Aorta (tissue), 5 donors: ENCODE measurements at places on chromosomes 3 and 15. TPM values are rescaled to one million over a fixed set of nuclear protein-coding genes. Genes with fewer than 3 reads are reported as not detected.

DNA sequence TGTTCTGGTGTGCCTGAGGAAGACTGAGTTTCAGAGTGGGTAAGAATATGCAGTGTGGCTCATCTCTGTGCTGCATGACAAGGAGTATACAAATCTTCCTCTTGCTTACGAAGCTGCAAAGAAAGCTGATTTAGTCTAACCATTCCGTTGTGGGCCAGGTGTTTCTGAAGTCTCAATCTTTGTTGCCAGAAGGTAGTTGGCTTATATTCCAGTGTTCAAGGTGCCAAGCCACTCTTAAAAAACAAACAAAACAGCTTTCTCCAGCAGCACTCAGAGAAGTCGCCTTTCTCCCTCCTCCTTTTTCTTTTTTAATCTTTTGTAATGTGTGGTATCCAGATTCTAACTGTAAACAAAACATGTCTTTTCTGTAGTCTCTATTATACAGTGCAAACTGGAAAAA lies 872.4 kb downstream of the NAALADL2 start:
- H3K36me3 ChIP-seq, result no peaks in the 10 kb centered on the region
- H3K27me3 ChIP-seq, result no peaks in the 10 kb centered on the region
- no peaks in the 10 kb centered on the region for H3K4me1 ChIP-seq
- no peak overlapping the region for H3K27ac ChIP-seq
- no peak for DNase-seq
- H3K4me3 ChIP-seq, result no peak overlapping the region

ENTPD3 gene
- total RNA-seq, result 2.2 TPM

DNA sequence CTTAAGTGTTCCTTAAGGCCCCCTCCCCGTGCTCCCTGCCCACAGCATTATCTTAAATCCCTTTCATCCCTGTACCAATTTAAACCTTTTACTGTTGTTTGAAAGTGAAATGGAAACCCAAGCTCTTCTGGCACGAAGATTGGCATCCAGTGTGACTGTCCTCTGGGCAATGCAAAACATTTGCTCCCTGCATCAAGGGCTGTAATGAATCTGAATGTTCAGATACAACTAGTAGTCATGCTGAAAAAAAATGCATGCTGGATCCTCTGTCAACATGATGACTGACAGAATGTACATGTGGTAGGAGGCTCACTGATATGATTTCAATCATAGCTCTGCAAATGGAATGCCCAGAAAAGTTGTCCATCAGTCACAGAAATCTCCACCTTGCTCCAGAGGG lies 8.1 kb upstream of the CDIN1 start:
- DNase-seq, result no peak
- no peaks in the 10 kb centered on the region for H3K27me3 ChIP-seq
- no peaks in the 10 kb centered on the region for H3K4me1 ChIP-seq
- H3K36me3 ChIP-seq, result no peaks in the 10 kb centered on the region
- H3K27ac ChIP-seq, result no peak overlapping the region
- no peak overlapping the region for H3K4me3 ChIP-seq

ADAMTSL3 gene
- 74.5 TPM for total RNA-seq

GRCh38 chr3:159813822-159814531 lies 174.7 kb upstream of the IL12A start:
- H3K27me3 ChIP-seq, result no peaks in the 10 kb centered on the region
- no peak overlapping the region for H3K27ac ChIP-seq
- H3K4me1 ChIP-seq, result peaks cover 1% of the 10 kb centered on the region
- DNase-seq, result no peak

GOLGA6L7 gene
- not detected for total RNA-seq

FMN1 gene
- 23.4 TPM for total RNA-seq

- no peak overlapping the region for H3K27ac ChIP-seq
- peak overlapping the region; percentile 34 for H3K4me3 ChIP-seq
- no peaks in the 10 kb centered on the region for H3K4me1 ChIP-seq
- no peaks in the 10 kb centered on the region for H3K36me3 ChIP-seq
These were observed 164.6 kb downstream of the SUCLG2 start for GRCh38 chr3:67489816-67490215.

GRCh38 chr15:33126559-33127290 lies 67.8 kb downstream of the FMN1 start:
- H3K27ac ChIP-seq, result no peak overlapping the region
- DNase-seq, result peak; percentile 86
- H3K36me3 ChIP-seq, result no peaks in the 10 kb centered on the region
- H3K27me3 ChIP-seq, result no peaks in the 10 kb centered on the region
- no peaks in the 10 kb centered on the region for H3K4me1 ChIP-seq
- H3K4me3 ChIP-seq, result no peak overlapping the region

DNA sequence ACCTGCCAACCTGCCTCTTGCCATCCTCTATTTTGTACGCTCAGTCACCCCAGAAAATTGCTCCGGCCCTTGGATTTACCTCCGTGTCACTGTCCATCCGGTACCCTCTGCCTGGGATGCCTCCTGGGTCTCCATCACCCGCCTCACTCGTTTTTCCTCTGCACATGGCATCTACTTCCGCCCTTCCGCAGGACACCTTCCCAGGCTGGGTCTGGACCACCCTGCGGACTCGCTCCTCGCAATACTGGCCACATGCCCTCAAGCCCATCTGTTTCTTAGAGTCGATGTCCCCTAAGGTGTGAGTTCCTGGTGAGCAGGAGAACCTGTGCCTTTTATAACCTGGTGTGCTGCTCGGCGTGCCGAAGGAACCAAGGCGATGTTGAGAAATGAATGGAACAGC lies 58.5 kb downstream of the APBA2 start:
- no peaks in the 10 kb centered on the region for H3K4me1 ChIP-seq
- no peaks in the 10 kb centered on the region for H3K36me3 ChIP-seq
- H3K4me3 ChIP-seq, result no peak overlapping the region
- no peaks in the 10 kb centered on the region for H3K27me3 ChIP-seq
- H3K27ac ChIP-seq, result no peak overlapping the region

- no peaks in the 10 kb centered on the region for H3K27me3 ChIP-seq
- DNase-seq, result no peak
- H3K36me3 ChIP-seq, result no peaks in the 10 kb centered on the region
- no peaks in the 10 kb centered on the region for H3K4me1 ChIP-seq
These were observed 43.5 kb downstream of the KLF15 start for GRCh38 chr3:126313580-126314304.

CP gene
- 36.2 TPM for total RNA-seq

CCR2 gene
- 6.2 TPM for total RNA-seq

SIDT1 gene
- 1.8 TPM for total RNA-seq

GRCh38 chr3:130517602-130518001 lies 625 bp downstream of the COL6A6 start:
- no peaks in the 10 kb centered on the region for H3K4me1 ChIP-seq
- no peaks in the 10 kb centered on the region for H3K27me3 ChIP-seq
- no peak for DNase-seq
- H3K27ac ChIP-seq, result no peak overlapping the region
- H3K4me3 ChIP-seq, result no peak overlapping the region

GRCh38 chr15:61818801-61819200 lies 241.4 kb downstream of the VPS13C start:
- no peaks in the 10 kb centered on the region for H3K36me3 ChIP-seq
- no peak for DNase-seq
- no peak overlapping the region for H3K4me3 ChIP-seq

GRCh38 chr15:69940441-69941300 lies 157.0 kb downstream of the TLE3 start:
- no peaks in the 10 kb centered on the region for H3K27me3 ChIP-seq
- no peak for DNase-seq
- H3K27ac ChIP-seq, result no peak overlapping the region
- H3K36me3 ChIP-seq, result no peaks in the 10 kb centered on the region
- no peak overlapping the region for H3K4me3 ChIP-seq

LMOD3 gene
- total RNA-seq, result not detected

DNA sequence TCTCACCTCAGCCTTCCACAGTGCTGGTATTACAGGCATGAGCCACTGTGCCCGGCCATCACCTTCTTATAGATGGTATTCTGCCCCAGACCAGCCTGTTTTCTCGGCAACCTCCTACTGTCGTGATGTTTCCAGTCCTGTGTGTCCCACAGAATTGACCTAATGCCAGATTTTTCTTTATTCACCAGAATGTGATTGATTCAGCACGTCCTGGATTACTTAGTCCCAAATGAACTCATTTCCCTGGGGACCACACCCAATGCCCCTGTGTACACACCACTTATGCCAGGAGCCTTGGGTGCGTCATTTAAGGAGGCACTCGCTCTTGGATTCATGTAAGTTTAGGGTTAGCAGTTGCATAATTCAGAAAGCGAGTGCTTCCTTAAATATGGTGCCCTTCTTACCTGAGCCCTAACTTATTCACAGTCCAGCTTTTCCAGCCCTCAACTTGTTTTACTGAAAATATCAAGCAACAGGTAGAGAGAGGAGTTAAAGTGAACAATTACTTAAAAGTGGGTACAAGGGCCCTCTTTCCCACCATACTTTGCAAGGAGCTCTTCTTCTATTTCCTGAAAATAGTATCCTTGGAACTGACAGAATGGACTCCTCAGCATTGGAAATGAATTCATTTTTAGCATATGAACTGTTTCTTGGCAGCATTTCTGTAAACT lies 64.6 kb upstream of the UBE2E1 start:
- no peaks in the 10 kb centered on the region for H3K4me1 ChIP-seq
- H3K36me3 ChIP-seq, result no peaks in the 10 kb centered on the region
- H3K27ac ChIP-seq, result no peak overlapping the region

DNA sequence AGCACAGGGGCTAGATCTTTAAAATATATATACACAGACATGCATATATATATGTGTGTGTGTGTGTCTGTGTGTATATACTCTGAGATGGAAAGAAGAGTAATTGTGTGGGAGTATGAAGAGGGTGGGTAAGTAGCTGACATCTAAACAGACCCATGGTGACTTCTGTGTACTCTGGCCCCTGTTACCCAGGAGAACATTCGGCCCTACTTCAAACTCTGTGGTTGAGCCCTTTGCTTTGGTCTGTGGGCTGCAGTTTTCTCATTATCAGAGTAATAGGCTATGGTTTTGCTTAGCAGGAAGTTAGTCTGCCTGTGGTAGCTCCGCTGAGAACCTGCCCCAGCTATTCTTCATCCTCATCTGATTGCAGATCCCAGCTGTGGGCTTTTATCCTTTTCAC lies 141.4 kb downstream of the RBPMS2 start:
- no peak overlapping the region for H3K27ac ChIP-seq
- H3K36me3 ChIP-seq, result no peaks in the 10 kb centered on the region
- no peak for DNase-seq
- H3K4me1 ChIP-seq, result peaks cover 6% of the 10 kb centered on the region
- H3K27me3 ChIP-seq, result no peaks in the 10 kb centered on the region

GRCh38 chr3:30779686-30780287 lies 114.7 kb downstream of the GADL1 start:
- H3K4me1 ChIP-seq, result no peaks in the 10 kb centered on the region
- no peak for DNase-seq

CKMT1A gene
- not detected for total RNA-seq

ITIH1 gene
- total RNA-seq, result not detected

DNA sequence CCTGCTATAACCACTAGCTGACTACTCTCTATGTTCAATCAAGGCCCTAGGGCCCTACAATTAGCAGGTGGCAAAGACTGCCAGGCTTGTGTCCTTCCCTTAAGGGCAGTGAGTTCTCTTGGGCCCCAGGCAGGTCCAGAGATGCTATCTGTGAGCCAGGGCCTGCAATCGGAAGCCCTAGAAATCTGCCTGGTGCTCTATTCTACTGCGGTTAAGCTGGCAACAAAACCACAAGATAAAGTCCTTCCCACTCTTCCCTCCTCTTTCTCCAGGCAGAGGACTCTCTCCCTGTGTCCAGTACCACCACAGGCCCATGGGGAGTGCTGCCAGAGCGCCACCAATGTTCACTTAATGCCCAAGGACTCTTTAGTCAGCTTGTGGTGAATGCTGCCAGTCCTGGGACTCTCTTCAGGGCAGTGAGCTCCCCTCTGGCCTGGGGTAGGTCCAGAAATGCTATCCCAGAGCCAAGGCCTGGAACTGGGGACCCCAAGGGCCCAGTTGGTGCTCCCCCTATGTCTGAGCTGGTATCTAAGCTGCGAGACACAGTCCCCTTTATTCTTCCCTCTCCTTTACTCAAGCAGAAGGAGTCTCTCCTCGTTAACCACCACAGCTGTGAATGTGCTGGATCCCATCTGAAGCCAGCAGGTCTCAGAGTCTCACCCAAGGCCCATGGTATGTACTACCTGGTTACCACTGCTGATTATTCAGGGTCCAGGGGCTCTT lies 34.7 kb downstream of the XXYLT1 start:
- no peaks in the 10 kb centered on the region for H3K36me3 ChIP-seq
- no peak overlapping the region for H3K27ac ChIP-seq
- no peaks in the 10 kb centered on the region for H3K4me1 ChIP-seq

NR2E3 gene
- 0.72 TPM for total RNA-seq

GRCh38 chr15:60264566-60264965 lies 133.2 kb downstream of the ANXA2 start:
- no peak overlapping the region for H3K27ac ChIP-seq
- no peak for DNase-seq
- no peaks in the 10 kb centered on the region for H3K27me3 ChIP-seq
- H3K4me1 ChIP-seq, result no peaks in the 10 kb centered on the region
- H3K36me3 ChIP-seq, result no peaks in the 10 kb centered on the region
- H3K4me3 ChIP-seq, result no peak overlapping the region

ALG1L2 gene
- 3.6 TPM for total RNA-seq

DNA sequence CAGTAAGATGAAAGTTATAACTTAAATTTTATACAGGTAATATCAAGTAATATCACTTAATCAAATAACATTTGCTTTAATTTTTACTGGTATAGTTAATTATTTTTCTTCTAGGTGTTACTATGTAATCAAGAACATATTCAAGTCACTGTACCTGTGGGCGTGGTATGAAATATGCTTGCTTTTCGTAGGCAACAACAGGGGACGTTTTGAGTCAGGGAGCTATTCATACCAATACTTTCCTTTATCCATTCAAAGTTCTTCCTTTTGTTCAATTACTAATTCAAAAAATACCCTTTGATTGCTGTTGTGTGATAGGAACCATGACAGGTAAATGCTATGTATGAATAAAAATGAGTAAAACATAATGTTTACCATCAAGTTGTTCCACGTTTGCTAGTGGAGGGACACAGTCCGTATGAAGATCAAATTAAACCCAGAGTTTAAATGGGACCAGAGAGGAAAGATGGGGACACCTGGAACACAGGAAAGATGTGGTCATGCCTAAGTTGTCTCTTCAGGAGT lies 654.0 kb upstream of the KCNMB2 start:
- H3K27me3 ChIP-seq, result no peaks in the 10 kb centered on the region
- H3K27ac ChIP-seq, result no peak overlapping the region
- no peaks in the 10 kb centered on the region for H3K36me3 ChIP-seq
- no peak overlapping the region for H3K4me3 ChIP-seq

RARRES1 gene
- 222 TPM for total RNA-seq

DNA sequence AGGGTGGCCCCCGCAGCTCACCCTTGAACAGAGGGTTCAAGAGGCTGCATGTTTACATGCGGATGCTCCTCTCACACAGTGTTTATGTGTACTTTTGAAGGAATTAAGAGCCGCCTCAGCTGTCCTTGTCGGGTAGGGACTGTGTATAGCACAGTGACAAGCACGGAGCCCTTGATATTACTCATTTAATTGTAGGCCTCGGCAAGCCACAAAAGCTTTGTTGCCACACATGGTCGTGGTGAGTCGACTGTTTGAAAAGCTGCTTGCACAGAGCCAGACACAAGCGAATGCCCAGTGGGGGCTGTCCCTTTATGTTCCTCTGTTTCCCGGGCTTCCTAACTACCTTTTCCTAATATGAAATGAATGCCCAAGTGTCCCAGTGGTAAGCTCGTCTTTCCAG lies 4.5 kb downstream of the ESYT3 start:
- H3K4me1 ChIP-seq, result no peaks in the 10 kb centered on the region
- no peak overlapping the region for H3K4me3 ChIP-seq
- H3K27ac ChIP-seq, result no peak overlapping the region
- no peaks in the 10 kb centered on the region for H3K27me3 ChIP-seq
- DNase-seq, result peak; percentile 36
- H3K36me3 ChIP-seq, result no peaks in the 10 kb centered on the region

C3orf49 gene
- not detected for total RNA-seq

KLHL40 gene
- total RNA-seq, result not detected

SLC22A14 gene
- total RNA-seq, result 0.42 TPM
